ENCODE measurements at places on chromosomes 6 and 20.
A peak's percentile ranks its signal among the peaks of the same experiment; 100 is the strongest.

GRCh38 chr6:104521176-104521575 lies 338.5 kb downstream of the HACE1 start:
- no peak for DNase-seq

DNA sequence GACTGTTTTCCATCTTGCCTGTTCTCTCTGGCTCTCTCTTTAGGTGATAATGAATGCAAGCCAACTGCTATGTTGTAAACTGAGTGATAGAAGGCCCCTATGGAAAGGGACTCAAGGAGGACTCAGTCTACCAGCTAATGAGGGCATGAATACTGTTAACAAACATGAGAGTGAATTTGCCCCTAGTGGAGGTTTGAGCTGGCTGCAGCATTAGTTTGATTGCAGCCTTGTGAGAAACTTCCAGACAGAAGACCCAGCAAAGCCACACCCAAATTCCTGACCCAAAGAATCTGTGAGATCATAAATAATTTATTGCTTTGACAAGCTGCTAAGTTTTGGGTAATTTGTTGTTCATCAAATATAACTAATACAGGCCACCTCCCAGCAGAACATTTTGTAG lies 50.0 kb upstream of the PLCB1 start:
- DNase-seq, result peak; percentile 7

DNA sequence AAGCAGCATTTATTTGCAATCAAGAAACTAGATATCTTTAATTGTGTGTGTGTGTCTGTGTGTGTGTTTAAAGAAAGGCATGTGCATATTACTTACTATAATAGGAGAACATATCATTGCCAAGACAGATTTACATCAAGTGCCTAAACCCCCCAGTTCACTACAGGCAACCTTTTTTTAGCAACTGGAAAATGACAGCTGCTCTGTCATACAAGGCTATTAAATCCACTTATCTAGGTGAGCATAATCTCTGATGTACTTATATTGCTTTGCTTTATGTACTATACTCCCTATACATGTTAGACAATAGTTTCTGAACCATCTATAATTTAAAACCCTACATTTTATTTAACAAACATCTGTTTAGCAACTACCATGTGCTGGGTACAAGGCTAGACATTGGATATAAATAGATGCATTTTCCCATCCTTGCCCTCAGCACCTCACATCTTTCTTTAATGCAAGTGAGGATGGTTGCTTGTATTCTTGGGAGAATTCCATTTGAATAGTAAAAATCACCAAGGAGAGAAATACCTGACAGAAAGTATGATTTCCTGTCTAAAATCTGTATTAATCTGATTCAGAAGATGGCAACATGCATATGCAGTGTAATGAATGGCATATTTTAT lies 398.3 kb downstream of the LAMA2 start:
- no peak for DNase-seq

- peak; percentile 8 for DNase-seq
These were observed 154.5 kb downstream of the CD83 start for GRCh38 chr6:14271789-14272736.

- DNase-seq, result no peak
These were observed 13.4 kb downstream of the PRKN start for GRCh38 chr6:162713974-162714780.

DNA sequence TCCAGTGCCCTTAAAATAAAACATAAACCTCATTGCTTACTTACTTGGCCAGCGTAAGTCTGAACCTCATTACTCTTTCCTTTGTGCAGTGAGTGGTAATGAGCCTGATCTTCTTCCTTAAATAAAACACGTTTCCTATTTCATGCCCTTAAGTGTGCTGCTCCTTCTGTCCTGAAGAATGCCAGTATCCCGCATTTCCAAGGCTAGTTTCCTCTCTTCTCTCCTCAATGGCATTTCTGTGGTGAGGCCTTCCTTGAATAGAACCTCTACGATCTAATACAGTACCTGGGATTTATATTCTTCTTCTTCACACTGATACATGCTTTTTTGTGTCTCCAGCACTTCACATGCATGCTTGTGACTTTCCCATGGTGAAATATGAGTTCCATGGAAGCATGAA lies 523.4 kb upstream of the CDH4 start:
- no peak for DNase-seq

DNA sequence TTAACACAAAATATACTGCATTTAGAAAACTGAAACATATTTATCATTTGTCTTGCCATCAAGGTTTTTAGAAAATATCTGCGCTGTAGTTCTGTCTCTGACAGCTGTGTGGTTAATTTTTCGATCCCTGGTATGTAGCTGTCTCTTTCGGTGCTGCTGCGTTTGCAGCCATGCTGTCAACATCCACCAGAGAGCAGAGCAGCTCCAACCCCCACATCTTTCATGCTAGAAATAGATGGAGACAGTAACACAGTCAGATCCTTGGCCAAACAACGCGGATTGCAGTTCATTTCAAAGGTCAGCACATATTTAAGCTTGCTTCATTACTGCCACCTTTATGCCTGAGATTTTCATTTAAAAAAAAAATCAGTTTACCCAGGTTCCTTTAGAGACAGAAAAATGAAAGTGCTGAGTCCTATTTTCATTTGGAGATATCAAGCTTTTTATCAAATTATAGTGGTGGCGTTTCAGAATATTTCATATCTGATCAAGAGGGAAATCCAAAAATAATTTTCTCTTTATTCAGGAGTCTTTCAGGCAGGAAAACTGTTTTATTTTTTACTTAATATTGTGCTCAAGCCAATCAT lies 157.7 kb upstream of the MMS22L start:
- DNase-seq, result peak; percentile 1

DNA sequence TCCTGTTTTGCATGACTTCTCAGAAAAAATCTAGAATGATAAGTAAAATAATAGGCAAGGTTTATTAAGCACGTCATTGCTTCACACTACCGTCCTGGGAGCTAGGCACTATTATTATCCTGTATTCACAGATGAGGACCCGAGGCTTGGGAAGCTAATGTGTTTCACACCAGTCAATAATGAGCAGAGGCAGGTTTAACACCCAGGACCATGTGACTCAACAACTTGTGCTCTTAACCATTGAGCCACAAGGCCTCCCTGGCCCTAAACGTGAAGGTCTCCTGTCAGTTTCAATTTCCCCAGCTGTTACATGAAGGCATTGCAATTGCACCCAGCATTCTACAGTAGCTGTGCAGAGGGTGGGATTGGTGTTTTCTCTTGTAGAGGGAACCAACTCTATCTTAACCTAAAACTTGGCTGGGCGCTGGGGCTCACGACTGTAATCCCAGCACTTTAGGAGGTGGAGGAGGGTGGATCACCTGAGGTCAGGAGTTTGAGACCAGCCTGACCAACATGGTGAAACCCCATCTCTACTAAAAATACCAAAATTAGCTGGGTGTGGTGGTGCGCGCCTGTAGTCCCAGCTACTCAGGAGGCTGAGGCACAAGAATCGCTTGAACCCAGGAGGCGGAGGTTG lies 191.2 kb downstream of the BCAS1 start:
- DNase-seq, result no peak

GRCh38 chr6:94350833-94351232 lies 931.5 kb upstream of the EPHA7 start:
- no peak for DNase-seq

DNA sequence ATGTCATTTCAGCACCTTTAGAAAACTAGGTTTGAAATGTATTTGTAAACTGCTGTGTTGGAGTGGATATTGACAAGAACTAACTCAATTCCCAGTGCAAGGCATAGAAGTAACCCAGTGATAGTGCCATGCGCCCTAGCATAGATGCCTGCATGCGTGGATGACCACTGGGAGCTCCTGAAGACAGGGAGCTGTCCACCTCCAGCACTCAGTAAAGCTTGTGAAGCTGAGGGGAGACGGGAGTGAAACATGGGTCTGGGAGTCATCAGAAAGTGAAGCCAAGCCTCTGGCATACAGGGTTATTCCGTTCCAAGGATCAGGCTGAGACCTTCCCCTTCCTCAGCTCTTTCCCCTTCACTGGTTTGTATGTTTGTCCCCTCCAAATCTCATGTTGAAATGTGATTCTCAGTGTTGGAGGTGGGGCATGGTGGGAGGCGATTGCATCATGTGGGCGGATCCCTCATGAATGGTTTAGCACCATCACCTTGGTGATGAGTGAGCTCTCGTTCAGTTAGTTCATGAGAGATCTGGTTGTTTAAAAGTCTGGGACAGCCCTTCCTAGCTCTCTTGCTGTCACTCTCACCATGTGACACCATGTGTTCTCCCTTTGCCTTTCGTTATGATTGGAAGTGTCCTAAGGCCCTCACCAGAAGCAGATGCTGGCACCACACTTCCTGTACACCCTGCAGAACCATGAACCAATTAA lies 146.5 kb upstream of the FERMT1 start:
- no peak for DNase-seq

GRCh38 chr6:44672841-44673240 lies 285.3 kb downstream of the CDC5L start:
- no peak for DNase-seq

DNA sequence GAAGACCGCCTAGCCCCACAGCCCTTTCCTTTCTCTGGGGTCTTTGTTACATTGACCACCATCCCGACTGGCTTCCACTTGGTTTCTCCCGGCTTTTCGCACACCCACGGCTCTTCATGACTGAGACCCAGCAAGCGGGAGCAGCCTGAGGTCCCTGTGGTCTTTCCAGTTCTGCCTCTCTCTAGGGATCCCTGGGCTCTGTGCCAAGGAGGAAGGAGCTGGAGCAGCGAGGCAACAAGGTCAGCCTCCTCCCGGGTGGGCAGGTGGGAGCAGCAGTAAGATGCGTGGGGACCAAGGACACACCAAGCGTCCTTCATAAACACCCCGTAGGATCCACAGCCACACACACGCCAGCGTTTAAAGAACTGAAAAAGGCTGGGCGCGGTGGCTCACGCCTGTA lies 29.6 kb upstream of the MRGBP start:
- DNase-seq, result no peak

- no peak for DNase-seq
These were observed 137.3 kb downstream of the TMEM242 start for GRCh38 chr6:157185986-157186385.

DNA sequence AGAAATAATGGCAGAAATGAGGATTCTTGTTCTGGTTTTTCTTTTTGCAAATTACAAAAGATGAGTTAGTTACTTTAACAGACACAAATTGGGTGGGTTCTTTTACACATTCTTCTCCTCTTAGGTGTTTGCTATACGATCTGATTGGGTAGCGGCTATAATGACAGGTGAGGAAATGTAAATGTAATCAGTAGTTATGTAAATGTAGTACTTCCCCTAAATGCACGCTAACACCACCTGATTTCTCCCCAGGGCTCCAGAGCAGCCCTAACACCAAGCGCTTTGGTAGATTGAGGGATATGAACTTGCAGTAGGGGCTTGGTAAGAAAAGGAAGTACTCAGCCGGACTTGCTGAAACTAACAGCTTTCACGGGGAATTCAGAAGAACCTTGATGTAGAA lies 499.4 kb upstream of the NOX3 start:
- peak; percentile 10 for DNase-seq
